ENCODE measurements at places on chromosomes 2 and 18.
A peak's percentile ranks its signal among the peaks of the same experiment; 100 is the strongest.

DNA sequence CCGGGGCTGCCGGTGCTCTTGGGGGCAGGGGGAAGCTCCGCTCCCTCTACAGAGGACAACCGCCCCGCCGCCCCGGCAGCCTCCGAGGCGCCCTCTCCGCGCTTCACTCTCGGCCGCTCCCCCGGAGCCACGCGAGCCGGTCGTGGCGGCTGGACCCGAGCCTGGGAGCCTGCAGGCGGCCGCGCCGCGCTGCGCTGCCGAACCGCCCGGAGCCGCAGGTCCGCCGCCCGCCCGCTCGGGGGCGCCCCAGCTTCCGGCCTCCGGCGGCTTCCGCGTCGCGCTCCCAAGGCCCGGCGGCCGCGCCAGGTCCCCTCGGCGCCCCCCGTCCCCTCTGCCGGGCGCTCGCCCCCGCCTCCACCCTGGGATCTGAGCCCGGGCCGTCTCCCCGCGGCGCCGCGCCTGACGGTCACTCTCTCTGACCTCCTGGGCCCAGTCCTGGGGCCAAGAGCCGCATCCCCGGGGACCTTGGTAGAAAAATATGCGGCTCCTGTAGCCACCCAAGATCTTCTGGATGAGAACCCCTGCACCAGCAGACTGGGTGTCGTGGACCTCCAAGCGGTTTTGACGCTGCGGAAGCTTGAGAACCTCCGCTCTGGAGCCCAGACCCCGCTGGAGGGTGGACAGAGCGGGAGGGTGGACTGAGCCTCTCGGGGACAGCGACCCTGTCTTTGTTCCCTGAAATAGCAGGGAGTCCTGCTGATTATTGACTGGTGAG is 44.3 kb downstream of the SERTAD2 start:
- DNase-seq, result peak; percentile 41

GRCh38 chr2:215517391-215517790 is 81.5 kb upstream of the FN1 start:
- DNase-seq, result no peak

- DNase-seq, result no peak
Observed at GRCh38 chr18:14945286-14945685, 197.3 kb downstream of the ANKRD30B start.

GRCh38 chr2:62471816-62472215 is 34.2 kb downstream of the TMEM17 start:
- DNase-seq, result no peak

DNA sequence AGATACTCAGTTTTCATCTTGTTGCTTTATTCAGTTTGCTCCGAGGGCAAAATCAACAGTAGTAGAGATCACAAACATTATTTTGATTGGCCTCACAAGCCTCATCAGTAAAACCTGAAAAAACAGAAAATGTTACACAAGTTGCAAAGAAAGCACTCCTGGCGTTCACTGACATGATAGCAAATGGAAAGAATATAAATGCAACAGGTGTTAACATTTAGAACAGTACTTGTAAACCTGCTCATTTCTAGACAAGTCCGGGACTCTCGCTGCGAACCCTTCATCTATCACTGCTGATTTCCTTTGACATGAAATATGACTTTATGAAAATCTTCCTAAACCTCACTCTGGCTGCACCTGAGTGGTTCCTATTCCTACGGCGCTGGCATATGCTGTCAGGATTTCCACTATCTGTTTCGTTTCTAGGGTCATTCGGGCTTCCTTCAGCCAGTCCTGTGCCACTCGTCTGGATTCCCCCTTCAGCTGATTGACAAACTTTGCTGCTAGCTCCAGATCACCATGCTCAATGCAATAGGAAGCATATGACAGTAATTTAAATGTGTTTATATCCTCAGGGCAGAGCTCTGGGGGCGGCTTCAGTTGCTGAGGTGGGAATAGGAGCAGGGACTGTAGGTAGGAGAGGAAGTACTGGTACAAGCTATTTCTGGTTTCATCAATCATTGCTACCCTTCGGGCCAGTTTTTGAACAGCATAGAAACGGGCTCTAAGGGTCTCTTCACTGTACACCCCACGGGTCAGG is 38.1 kb downstream of the PTCD3 start:
- DNase-seq, result no peak

- no peak for DNase-seq
Observed at GRCh38 chr2:28469947-28470535, 25.8 kb upstream of the PLB1 start.

GRCh38 chr18:60560071-60560470 is 187.5 kb upstream of the MC4R start:
- no peak for DNase-seq

- DNase-seq, result peak; percentile 16
Observed at GRCh38 chr2:191049728-191050639, 36.0 kb upstream of the STAT1 start.

DNA sequence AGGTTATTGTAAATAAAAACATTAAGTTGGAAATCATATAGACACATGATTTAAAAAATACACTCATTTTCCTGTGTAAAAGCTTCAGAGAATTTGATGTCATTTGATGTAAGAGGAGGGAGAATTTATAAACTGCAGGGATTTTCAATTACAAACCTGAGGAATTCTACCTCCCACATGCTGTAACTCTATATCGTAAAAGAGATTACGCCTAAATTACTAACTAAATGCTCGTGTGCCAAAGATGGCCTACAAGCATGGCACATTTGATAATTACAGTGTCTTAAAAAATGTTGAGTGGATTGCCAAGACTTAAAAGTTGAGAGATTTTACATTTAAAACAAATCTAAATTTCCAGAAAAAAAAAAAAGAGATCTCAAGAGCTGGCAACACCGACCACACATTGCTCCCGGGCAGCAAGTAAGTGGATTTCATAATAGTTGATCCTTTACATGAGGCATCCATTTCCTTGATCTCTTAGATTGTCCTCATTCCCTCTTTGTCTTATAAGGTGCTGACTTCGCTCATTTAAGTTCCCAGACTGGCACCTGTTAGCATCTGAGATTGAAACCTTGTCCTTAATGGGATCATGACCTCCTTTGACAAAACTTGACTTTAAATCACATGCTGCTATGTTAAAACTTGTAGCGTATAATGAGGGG is 840.3 kb upstream of the ZEB2 start:
- no peak for DNase-seq

- no peak for DNase-seq
Observed at GRCh38 chr18:76654577-76654976, 159.5 kb upstream of the ZNF516 start.

- no peak for DNase-seq
Observed at GRCh38 chr2:137957033-137957432, 7.2 kb upstream of the HNMT start.

DNA sequence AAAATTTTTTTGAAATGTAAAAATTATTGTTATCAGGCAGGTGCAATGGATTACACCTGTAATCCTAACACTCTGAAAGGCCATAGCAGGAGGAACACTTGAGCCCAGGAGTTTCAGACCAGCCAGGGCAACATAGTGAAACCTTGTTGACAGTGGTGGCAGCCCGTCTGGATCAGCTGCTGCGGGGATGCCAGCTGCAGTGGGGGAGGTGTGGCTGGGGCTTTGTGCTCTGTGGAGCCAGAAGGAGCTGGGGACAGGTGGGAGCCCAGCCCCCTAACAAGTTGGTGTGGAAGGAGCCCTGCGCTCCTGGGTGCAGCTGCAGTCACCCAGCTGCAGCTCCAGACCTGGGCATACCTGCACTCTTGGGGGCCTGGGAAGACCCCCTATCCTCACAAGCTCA is 182.4 kb upstream of the MC4R start:
- no peak for DNase-seq

- DNase-seq, result no peak
Observed at GRCh38 chr2:152050341-152050740, 48.5 kb downstream of the CACNB4 start.

GRCh38 chr2:15547115-15547876 is 13.8 kb downstream of the NBAS start:
- DNase-seq, result peak; percentile 9

GRCh38 chr2:9909106-9909505 is 42.4 kb upstream of the GRHL1 start:
- DNase-seq, result no peak

DNA sequence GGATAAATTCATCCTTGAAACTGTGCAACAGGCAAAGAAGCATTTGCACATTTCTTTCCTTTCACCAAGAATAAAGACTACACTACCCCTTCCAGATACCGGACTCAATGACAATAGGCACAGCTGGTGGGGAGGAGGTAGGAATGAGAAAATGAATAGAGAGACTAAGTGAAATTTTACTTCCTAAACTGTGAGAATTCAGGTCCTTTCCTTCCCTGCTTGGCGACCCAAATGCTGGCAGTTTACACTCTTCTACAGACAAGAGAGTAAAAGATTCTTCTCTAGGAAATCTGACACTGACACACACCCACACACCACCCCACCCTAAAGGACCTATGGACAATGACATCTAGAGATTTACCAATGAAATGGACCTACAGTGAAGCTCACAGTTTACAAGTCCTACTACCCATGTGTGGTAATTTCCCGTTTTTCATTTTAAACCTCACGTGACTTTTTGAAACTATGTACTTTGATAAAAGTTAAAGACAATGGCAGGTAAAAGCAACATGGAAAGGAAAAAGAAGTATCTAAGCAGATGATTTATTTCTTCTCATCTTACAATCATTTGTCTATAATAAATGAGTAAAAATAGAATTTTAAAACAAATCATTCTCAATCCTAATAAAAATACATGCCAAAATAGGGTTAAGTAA is 27.9 kb downstream of the REV1 start:
- DNase-seq, result no peak

- DNase-seq, result no peak
Observed at GRCh38 chr2:7992612-7993602, 688.9 kb upstream of the ID2 start.

DNA sequence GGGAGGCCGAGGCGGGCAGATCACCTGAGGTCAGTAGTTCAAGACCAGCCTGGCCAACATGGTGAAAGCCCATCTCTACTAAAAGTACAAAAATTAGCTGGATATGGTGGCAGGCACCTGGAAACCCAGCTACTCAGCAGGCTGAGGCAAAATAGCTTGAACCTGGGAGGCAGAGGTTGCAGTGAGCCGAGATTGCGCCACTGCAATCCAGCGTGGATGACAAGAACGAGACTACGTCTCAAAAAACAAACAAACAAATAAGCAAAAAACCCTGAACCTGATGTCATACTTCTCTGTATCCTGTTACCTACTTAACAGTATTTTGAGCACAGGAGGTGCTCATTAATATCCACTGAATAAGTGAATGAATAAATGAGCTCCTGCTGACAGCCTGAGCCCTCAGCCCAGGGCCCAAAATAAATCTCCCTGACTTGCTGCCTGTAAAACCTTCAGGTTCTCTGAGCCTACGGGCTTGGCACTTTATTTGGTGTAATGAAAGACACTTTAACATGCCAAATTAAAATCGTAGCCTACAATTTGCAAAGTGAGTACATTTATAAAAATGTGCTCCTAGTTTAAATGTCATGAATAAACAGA is 215.1 kb downstream of the ZNF385B start:
- peak; percentile 17 for DNase-seq

DNA sequence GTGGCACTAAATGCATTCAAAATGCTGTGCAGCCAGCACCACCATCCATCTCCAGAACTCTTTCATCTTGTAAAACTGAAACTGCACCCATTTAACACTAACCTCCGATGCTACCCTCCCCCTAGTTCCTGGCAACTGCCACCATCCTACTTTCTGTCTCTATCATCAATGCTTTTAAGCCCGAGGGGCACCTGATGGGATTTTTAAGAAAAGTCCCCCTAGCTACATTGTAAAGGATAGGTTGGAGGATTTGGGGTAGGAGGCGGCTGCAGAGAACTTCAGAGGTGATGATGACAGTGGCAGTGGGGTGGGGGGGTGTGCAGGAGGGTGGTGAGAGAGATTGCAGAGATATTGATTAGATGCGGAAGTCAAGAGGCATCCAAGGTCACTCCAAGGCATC is 10.8 kb upstream of the YWHAQ start:
- DNase-seq, result no peak

DNA sequence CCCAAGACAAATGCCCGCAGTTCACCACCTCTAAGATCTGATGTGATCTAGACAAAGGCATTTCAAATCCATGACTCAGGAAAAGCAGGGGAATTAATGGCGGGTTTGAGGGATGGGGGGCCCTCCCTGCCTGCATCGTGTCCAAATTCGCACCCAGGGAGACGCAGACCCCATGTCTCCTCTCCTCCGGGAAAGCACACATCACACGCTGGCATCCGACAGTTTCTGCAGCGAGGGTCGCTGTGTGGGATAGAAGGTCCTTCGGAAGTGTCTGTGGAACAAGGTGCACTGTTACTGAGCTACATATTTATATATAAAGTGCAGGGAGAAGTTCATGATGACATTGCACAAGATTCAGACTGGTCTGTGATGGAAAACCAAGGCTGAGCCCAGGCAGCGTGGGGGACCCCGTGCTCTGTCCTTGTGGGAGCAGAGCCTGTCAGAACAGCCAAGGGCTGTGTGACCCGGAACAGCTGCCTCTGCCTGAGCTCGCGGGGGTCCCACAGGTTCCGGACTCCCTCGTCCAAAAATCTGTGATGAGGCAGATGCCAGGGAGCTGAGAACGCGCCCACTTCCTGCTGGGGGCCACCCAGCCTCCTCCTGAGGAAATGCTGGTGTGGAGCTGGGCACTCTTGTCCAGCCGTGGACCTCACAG is 82.3 kb upstream of the CTDP1 start:
- no peak for DNase-seq

DNA sequence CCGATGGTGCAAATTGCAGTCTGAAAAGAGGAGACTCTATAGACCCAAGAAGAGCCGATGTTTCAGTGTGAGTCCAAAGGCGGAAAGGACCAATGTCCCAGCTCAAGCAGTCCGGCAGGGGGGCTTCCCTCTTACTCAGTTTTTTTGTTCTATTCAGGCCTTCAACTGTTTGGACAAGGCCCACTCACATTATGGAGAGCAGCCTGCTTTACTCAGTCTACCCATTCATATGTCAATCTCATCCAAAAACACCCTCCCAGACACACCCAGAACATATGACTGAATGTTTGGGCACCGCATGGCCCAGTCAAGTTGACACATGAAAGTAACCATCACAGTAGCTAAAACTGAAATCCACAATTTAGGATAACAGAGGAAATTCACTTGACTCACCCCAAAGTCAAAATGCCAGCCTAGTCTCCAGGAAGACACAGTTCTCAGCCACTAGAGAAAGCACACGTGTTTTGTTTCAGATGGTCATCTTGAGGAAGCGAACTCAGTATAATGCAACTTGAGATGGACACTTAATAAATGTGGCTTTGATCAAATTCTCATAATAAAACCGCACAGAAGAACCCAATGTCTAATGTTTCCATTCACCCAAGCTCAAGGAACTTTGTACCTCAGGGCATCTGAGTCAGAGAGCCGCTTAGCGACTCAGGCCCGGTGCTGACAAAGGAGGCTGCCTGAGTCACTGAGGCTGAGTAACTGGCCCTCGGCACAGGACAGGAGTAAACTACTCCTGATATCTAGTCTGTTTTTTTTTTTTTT is 2.4 kb downstream of the FHL2 start:
- no peak for DNase-seq

- DNase-seq, result peak; percentile 63
Observed at GRCh38 chr2:154698721-154699574, 453 bp downstream of the KCNJ3 start.

Data from brain (organoid and tissue), 16 donors.